ENCODE measurements at places on chromosomes 1 and 21.

GRCh38 chr1:234638832-234639799 lies 29.1 kb upstream of the IRF2BP2 start:
- no peak for DNase-seq

DNA sequence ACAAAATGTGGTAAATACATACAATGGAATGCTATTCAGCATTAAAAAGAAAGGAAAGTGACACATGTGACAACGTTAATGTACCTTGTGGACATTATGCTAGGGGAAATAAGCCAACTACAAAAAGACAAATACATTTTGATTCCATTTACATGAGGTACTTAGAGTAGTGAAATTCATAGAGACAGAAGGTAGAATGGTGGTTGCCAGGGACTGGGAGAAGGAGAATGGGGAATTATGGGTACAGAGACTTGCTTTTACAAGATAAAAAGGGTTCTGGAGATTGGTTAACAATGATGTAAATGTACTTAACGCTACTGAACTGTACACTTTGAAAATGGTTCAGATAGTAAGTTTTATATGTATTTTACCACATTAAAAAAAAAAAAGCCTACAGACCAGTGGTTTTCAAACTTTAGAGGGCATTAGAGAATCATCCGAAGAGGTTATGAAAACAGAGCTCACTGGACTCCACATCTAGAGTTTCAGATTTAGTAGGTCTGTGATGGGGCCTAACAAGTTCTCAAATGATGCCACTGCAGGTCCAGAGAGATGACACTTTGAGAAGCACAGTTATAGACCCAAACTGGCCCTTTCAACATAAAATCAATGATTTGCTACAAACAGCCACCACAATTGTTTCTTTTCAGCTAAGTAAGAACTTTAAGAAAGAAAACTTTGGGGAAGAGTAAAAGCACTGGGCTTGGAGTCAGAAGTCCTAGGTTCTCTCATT lies 9.6 kb upstream of the ADCY10 start:
- DNase-seq = no peak

DNA sequence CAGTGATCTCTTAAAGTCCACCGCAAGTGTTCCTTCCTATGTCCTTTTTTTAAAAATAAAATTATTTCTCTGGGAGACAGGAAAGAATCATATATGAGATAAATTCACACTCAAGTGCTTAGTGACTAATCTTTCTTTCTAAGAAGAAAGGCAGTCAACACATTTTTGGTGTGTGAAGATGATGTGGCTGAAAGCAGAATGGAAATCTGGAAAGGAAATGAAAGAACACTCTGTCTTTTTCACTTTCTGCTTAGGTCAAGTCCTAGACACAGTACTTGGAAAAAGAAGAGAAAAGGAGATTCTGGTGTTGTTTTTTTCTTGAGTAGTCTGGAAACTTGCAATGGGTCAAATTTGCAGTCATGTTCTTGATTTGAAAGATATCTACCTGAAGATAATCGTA lies 45.5 kb upstream of the PRRX1 start:
- DNase-seq = peak; percentile 41

DNA sequence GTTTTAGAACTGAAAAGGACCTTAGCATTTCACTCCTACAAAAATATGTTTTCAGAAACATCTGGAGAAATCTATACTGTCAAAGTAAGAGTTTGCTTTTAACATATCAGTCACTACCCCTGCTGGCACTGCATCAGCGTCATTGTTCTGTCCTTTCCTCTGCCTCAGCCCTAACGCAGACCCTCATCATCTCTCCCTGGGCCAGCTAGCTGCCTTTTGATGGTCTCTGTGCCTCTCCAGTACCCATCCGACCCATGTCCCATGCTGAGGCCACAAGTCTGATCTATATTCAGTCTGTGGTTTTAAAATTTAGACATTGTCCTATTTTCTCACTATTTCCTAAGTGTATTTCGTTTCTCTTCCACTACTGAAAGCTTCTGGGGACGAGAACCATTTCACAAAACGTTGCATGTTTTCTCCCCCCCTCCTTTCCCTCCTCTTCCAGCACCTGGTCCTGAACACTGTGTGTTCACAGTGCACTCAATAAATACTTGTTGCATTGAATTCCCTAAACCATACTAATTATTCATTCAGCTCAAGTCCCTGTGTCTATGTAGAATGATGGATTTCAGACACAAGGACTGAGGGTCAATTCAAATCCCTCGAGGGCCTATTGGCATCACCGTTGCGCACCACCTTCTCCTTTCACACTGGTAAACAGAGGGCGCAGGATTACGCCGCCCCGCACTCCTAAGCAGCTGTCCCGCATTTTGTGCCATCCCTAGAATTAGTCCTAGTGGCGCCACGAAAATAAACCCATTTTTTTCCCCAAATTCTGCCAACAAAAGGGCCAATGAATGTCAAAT lies 53.4 kb downstream of the CD2 start:
- no peak for DNase-seq

DNA sequence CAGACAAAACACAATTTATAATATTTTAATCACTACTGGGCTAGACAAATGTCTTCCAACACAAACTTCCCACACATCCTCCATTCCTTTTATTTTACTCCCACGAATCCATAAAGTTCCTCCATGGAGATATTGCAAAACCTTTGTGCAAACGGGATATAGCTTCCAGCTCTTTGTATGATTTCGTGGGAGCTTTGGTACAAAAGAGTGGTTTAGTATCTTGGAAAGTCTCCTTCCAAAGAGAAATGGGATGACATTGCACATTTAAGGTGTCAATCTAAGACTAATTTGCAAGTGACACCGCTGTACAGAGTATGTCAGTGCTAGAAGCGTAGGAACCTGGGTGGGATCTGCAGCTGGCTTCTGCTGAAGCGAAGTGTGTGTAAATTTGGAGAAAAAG lies 455.2 kb upstream of the RUNX1 start:
- no peak for DNase-seq

DNA sequence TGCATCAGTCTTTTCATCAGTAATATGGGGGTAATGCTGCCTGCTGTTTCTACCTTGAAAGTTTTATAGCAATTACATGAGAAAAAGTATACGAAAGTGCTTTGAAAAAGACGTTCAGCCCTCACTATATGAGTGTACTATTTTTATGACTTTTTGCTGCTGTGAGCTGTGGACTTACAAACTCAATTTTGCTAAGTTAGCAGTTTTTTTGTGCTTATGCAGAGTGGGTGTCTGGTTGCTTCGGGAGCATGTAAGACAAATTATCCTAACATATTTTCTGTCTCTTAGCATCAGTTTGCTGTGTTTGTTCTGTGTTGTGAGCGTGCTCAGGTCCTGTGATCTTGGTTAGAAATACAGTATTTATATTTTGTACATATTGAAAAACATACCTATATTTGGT lies 109.7 kb downstream of the CACNA1E start:
- DNase-seq = no peak

DNA sequence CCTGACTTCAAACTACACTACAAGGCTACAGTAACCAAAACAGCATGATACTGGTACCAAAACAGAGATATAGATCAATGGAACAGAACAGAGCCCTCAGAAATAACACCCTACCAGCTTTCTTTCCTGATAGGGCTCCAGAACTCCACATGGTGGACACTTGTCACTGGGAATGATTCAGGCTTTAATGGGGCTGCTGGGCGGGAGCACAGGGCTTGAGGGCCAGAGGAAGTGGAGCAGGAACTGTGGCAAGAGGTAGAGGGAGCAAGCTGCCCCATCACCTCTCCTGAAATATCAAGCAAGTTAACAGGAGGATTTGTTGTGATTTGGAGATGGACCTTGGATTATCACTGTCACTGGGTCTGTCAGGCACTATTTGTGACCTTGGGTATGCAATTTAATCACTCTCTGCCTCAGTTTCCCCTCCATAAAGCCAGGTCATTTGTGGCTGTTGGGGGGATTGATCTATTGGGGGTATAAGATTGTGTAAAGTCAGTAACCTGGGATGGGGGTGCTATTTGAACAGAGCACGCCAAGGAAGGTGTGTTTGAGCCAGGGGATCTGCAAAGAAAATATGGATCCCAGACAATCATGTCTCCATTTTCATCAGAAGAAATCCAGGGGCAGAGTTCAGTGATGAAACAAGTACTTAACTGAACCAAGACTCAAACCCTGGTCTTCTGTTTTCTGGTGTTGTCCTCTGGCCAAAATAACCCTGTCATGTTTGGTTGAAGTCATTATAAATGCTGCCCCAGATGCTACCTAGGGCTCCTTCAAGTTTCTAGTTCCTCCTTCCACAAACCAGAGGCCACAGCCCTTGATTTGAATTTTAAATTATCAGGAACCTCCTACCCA lies 25.2 kb downstream of the ETS2 start:
- DNase-seq = no peak

DNA sequence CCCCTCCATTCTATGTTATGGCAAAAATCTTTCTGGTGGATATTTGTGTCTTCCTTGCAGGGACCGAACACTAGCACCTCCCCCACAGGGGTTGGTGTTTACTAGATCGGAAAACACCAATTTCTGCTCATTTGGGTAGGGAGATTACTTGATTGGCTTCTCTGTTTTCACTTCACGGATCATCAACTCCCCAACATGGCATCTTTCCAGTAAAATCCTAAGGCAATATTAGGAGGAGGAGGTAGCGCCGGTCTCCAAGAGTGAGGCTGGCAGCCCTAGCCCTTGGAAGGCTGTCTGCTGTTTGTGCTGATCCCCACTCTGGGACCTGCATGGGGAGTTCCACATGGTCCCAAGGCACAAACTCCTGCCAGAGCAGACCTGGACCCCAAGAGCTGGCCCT lies 12.2 kb downstream of the VASH2 start:
- DNase-seq = no peak

DNA sequence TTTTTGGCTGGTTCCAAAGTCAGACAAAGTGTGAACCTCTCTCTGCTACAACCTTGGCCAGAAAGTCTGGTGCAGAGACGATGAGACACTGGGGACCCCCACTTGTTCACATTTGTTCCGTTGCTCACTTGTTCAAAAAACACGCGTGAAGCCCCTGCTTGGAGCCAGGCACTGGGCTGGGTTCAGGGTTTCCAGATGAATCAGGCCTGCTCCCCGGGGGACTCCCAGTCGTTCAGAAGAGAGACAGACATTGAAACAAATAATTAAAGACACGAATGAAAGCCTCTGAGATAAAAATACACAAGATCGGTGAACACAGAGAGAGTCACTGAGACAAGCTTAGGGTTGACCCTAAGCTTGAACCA lies 101.5 kb upstream of the RUNX3 start:
- DNase-seq = peak; percentile 39

DNA sequence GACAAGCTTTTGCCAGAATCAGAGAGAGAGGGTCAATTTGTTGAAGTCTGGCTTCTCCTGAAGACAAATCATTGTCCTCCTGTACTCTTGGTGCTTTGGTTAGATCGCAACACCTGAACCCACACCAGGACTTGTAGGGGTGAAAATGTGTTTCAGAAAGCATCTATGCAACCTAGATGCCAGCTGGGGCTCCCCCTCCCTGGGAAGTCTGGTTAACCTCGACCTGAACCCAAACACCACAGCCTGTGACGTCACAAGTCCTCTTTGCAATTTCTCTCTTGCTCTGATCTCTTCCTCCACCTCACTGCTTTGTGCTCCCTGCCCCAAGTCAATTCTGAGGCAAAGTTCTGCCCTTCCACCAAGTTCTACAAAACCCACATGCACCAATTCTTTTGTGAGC lies 42.8 kb upstream of the USP24 start:
- DNase-seq = no peak

DNA sequence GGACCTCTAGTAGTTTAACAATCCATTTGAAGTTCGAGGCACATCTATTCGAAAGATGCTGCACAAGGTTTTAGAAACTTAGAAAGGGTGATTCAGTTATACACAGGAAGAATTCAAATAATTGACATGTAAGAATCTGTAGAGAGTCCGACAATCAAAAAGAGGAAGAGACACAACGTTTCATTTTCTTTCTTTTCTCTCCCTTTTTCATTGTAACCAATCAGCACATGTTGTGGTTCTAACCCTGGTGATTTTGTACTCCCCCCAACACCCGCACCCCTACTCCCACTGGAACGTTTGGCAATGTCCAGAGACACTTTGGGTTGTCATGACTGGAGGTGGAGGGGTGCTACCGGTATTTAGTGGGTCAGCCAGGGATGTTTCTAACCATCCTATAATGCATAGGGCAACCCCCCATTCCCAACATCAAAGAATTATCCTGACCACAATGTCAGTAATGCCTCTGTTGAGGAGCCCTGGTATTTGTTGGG lies 4.9 kb downstream of the TGFB2 start:
- DNase-seq = no peak

DNA sequence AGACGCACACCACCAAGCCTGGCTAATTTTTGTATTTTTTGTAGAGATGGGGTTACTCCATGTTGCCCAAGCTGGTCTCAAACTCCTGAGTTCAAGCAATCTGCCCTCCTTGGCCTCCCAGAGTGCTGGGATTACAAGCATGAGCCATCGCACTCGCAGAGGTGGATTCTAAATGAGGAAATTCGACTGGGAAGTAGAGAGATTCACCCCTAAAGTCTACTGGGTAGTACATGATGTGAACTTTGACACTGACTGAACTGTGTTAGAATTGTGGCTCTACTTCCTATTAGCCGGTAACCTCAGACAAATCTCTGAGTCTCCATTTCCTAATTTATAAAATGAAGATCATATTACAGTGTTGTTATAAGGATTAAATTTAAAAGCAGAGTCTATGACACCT lies 276.0 kb upstream of the NR5A2 start:
- no peak for DNase-seq

GRCh38 chr1:218304281-218305039 lies 19.4 kb downstream of the RRP15 start:
- peak; percentile 71 for DNase-seq

DNA sequence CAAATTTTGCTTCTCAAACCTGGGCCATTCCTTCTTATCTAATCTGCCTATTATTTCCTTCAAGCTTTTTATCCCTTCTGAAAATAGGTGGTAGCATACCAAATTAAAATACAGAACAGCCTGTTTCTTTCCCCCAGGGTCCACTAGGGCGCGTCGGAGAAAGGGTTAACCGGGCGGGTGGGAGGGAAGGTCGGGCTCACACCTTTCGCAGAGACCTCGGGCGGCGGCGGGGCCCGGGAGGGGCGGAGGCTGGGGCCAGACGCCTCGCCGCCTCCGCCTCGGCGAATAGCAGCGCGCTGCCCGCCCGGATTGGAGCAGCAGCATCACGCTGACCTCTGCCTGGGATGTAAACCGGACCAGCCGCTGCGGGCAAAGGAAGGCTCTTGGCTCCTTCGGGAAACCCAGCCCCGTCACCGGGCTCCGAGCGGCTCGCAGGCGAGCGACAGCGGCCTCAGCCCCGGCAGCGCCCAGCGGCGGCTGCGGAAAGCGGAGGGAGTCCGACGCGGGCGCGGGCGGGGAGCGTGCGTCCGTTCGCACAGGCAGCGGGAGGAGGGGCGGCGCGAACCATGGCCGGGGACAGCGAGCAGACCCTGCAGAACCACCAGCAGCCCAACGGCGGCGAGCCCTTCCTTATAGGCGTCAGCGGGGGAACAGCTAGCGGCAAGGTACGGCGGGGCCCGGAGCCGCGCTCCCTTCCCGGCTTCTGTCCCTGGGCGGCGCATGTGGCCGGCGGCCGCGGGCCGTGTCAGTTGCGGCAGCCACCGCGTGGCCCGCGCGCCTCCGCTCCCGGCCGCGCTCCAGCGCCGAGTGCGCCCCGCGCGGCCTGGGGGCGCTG lies at the start of gene UCK2:
UCK2 (plus strand) TSS at position 347 of the 835 bp plus-strand sequence; CDS start at position 567, 220 bp downstream.
- DNase-seq = peak; percentile 76

GRCh38 chr1:3718764-3719163 lies 33.5 kb upstream of the CCDC27 start:
- DNase-seq = no peak

Data from fibroblast of skin of right biceps (primary cell).